ENCODE measurements at places on chromosomes 1 and 21. TPM values are rescaled to one million over a fixed set of nuclear protein-coding genes. Genes with fewer than 3 reads are reported as not detected.

LCE1F gene
- total RNA-seq, result not detected

OR2T33 gene
- total RNA-seq, result not detected

OBSCN gene
- total RNA-seq, result 44.3 TPM

SLFNL1 gene
- 0.55 TPM for total RNA-seq

OR2L13 gene
- total RNA-seq, result not detected

RGS1 gene
- 15.3 TPM for total RNA-seq

DNA sequence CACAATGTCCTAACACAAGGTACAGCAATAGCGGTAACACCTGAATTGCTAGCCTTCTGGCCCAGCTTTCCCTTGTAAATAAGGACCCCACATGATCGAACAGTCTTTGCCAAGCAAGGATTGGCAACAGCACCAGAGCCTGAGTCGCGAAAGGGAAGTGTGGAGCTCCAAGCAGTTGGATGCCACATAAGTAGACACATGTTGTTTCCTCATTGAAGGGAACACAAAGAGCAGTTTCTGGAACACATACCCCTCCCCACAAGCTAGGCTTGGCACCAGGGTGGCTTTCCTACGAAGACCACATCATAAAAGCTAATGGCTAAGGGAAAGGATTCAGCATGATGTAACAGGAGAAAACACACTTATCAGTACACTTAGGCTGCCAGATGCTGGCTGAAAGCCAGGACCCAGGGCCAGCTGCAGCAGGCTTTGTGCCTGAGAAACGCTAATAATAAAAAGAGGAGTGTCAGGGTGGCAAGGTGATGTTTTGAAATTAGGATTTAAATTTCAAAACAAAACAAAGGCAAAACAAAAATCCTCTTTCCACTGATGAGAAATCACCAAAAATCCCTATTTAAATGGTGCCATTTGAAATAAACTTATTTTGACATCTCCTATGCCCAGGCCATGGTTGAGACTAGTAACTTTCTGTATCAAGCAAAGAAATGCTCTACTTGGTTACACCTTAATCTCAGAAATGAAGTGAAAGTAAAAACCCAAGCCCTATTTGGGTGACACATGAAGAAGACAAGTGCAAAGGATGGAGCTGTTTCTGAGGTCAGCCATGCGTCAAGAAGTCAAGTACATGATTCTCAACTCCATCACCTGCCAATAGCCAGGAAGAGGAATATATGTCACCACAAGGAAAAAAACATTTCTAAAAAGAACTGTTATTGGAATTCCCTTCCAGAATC is 11.9 kb upstream of the CPLANE2 start:
- DNase-seq, result no peak

GRCh38 chr1:231240531-231240882 is 505 bp upstream of the GNPAT start:
- no peak for DNase-seq

DNA sequence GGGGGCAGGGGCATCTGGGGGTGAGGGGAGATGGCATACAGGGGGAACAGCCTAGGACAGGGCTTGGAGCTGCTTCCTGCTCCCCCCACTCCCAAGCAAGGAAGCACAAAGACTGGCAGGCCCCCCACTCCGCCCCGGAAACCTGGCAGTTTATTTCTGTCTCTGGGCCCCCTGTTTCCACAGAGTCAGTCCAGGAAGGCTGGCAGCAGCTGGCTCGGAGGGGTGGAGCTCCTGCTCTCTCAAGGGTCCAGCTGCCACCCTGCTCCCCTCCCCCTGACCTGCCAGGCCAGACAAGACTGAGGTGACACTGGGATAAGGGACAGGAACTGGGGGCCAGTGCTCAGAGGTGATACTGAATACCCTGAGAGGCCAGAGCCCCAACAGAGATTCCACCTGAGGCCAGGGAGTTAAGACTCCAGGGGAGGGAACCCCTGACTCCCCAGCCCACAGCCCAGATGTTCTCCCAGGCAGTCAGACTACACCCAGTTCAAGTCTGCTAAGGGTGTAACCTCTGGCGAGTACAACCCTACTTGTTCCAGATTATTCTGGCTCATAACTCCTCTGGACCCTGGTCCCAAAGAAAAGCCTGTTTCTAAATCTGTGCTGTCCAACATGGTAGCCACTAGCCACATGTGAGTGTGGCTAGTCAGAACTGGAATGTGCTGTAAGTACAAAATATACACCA is 26.3 kb downstream of the AHDC1 start:
- no peak for DNase-seq

- no peak for DNase-seq
Measured at GRCh38 chr1:26276432-26276838, 3.5 kb upstream of the SH3BGRL3 start.

DNA sequence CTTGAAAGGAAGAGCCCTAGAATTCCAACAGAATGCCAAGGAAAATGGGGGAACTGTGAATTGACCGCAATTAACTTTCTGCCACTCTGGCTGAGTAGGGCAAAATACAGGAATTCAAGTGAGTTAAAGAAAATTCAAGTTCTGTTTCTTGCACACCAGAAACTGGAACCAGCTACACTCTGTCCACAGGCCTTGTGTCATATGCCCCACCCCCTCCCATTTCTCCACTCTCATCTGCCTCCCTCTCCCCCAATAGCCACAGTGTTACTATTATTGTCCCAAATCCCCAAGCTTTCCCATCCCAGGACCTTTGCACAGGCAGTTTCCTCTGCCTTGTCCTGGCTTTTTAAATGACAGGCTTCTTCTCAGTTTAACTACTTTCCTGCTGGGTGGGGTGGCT is 4.3 kb upstream of the STK40 start:
- DNase-seq, result no peak

DNA sequence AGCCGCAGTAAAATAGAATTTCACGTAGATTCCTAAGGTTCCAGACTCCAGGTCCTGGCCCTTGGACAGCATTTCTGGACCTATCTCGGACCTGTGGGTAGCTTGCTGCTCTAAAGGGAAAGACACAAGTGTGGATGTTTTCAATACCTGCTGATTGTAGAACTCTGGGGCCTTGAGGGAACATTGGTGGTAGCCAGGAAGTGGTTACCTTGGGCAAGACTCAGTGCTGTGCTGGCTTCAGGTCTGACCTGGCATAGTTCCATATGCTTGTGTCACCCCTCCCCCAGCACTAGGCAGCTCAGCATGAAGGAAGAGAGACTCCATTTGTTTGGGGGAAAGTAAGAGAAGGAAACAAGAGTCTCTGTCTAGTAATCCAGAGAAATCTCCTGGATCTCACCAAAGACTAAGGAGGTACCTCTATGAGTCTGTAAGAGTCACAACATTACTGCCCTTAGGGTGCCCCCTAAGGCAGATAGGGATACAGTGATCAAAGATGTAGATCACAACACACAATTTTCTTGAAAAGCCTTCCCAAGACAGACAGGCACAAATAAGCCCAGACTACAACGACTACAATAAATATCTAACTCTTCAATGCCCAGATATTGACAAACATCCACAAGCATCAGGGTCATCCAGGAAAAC is 398.8 kb downstream of the TGFB2 start:
- no peak for DNase-seq

DNA sequence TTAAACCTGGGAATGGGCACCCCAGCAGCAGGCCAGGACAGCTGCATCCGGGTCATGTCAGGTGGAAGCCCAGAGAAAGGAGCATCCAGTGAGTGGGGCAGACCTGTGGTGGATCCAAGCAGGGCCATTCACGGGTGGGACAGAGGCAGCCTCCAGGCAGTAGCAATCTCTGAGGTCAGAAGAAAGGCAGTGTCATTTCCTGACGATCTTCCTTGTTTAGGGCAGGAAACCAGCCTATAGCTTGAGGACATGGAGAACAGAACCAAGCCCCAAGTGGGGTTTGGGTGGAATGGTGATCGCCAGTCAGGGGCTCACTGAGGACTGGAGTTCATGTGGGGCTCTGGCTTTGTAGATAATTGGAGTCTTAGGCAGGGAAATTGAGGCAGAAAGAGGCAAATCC is 209.4 kb downstream of the HIVEP3 start:
- DNase-seq, result no peak

DNA sequence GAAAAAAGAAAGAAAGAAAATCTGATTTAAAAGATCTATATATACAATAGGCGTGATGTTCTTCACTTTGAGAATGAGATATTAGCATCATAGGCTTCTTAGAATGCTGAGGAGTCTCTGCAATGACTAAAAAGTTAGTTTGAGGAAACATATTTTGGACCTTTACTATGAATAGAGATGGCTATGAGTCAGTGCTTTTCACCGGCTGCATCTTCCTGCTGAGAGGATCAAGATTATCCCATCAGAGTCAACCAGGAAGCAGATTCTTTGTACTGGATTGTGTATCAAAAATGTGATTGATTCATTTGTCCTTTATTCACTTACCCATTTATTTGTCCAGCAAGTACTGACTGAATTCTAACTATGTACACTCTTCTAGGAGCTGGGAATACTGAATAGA is 144.2 kb downstream of the KCNK2 start:
- no peak for DNase-seq

- no peak for DNase-seq
Measured at GRCh38 chr21:16770266-16770665, 742.6 kb upstream of the CXADR start.
